ENCODE measurements at places on chromosomes 7 and 10. TPM values are rescaled to one million over a fixed set of nuclear protein-coding genes. Genes with fewer than 3 reads are reported as not detected.
A peak's percentile ranks its signal among the peaks of the same experiment; 100 is the strongest.

The ZWINT gene
- polyA plus RNA-seq = 5.1 TPM

The CRHR2 gene
- polyA plus RNA-seq = not detected

The TET1 gene
- polyA plus RNA-seq = 0.40 TPM

The COL1A2 gene
- polyA plus RNA-seq = not detected

The MTURN gene
- 11.0 TPM for polyA plus RNA-seq

The KLF14 gene
- not detected for polyA plus RNA-seq

The ECHDC3 gene
- polyA plus RNA-seq = 0.71 TPM

The MALRD1 gene
- not detected for polyA plus RNA-seq

The HOXA5 gene
- 1.1 TPM for polyA plus RNA-seq

The PHYHIPL gene
- not detected for polyA plus RNA-seq

The NKX2-3 gene
- not detected for polyA plus RNA-seq

The C10orf67 gene
- not detected for polyA plus RNA-seq

The TUBB8 gene
- polyA plus RNA-seq = not detected

GRCh38 chr7:142328551-142328950 lies 70.7 kb upstream of the PRSS58 start:
- no peak overlapping the region for H3K27ac ChIP-seq
- no peaks in the 10 kb centered on the region for H3K36me3 ChIP-seq
- H3K27me3 ChIP-seq = peaks cover 2% of the 10 kb centered on the region
- no peak overlapping the region for H3K4me3 ChIP-seq

DNA sequence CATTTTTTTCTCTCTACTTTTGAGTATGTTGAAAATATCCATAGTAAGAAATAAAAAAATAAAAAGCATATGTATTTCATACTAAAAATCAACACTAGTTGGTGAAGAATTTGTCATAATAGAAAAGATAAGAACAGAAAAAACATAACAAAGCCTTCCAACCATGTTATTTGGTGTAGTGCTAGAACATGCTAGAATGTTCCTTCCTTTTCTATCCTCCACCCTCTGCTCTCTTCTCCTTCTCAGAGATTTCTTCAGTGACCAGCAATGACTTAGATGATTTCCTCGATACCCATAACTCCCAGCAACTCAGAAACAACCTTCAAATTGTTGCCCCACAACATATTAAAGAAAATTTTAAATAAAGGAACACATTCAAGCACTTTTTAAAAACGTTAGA lies 2.6 kb downstream of the ZC3HAV1 start:
- peak overlapping the region; percentile 99 for H3K27ac ChIP-seq
- peaks cover 73% of the 10 kb centered on the region for H3K4me1 ChIP-seq
- no peaks in the 10 kb centered on the region for H3K36me3 ChIP-seq
- peak overlapping the region; percentile 94 for H3K4me3 ChIP-seq
- peaks cover 48% of the 10 kb centered on the region for H3K27me3 ChIP-seq
- DNase-seq = no peak

DNA sequence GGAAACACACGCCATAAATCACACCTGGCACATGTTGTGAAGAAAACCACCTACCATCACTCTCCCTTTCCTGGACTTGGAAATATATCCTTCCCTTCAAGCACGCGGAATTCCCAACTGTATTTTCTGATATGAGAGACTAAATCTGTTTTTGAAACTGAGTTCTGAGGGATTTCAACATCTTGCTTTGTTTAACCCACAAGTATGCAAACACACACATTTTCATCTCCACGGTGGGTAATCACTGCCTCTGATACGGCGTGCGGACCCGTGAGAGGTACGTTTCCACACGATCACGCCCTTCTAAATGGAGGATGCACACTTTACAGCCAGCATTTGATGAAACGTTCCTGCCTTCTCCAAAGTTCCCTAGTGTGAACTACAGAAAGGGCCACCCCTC lies 83.4 kb downstream of the ZRANB1 start:
- H3K4me1 ChIP-seq = peaks cover 79% of the 10 kb centered on the region
- H3K36me3 ChIP-seq = peaks cover 4% of the 10 kb centered on the region
- peaks cover 4% of the 10 kb centered on the region for H3K27me3 ChIP-seq

- no peak overlapping the region for H3K4me3 ChIP-seq
- no peak for DNase-seq
- no peak overlapping the region for H3K27ac ChIP-seq
- no peaks in the 10 kb centered on the region for H3K36me3 ChIP-seq
- H3K4me1 ChIP-seq = no peaks in the 10 kb centered on the region
Measured at GRCh38 chr7:85673876-85674275, 487.0 kb upstream of the SEMA3D start.

GRCh38 chr10:14381475-14381874 lies 50.8 kb upstream of the FRMD4A start:
- no peak for DNase-seq
- H3K27me3 ChIP-seq = peaks cover 4% of the 10 kb centered on the region
- H3K36me3 ChIP-seq = no peaks in the 10 kb centered on the region

DNA sequence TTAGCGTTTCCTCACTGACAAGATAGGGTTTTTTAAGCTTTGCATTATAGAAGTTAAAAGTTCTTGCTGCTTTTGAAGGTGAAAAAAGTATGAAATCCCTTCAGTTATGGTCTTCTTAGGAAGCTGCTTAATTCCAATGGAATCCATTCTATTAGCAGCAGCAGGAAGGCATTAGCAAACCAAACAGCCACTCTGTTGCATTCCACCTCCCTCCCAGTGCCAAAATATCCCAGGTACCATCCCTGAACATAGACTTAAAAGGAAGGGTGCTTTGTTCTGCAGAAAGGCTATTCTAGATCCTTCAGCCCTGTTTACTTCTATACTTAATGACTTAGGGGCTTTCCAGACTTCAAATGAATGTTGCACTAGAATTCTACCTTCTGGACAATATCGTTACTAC lies 23.8 kb downstream of the ENO4 start:
- no peak overlapping the region for H3K4me3 ChIP-seq
- no peaks in the 10 kb centered on the region for H3K4me1 ChIP-seq
- H3K36me3 ChIP-seq = no peaks in the 10 kb centered on the region
- H3K27me3 ChIP-seq = peaks cover 4% of the 10 kb centered on the region
- DNase-seq = no peak
- no peak overlapping the region for H3K27ac ChIP-seq

GRCh38 chr7:24825381-24825794 lies 68.1 kb upstream of the GSDME start:
- H3K36me3 ChIP-seq = peaks cover 7% of the 10 kb centered on the region
- peak overlapping the region; percentile 14 for H3K4me3 ChIP-seq
- peak overlapping the region; percentile 94 for H3K27ac ChIP-seq
- H3K27me3 ChIP-seq = no peaks in the 10 kb centered on the region
- peaks cover 55% of the 10 kb centered on the region for H3K4me1 ChIP-seq
- DNase-seq = no peak

- H3K27ac ChIP-seq = no peak overlapping the region
- no peaks in the 10 kb centered on the region for H3K27me3 ChIP-seq
- no peaks in the 10 kb centered on the region for H3K36me3 ChIP-seq
- no peak for DNase-seq
- no peaks in the 10 kb centered on the region for H3K4me1 ChIP-seq
- no peak overlapping the region for H3K4me3 ChIP-seq
Measured at GRCh38 chr7:70570029-70570428, 561.9 kb upstream of the GALNT17 start.

DNA sequence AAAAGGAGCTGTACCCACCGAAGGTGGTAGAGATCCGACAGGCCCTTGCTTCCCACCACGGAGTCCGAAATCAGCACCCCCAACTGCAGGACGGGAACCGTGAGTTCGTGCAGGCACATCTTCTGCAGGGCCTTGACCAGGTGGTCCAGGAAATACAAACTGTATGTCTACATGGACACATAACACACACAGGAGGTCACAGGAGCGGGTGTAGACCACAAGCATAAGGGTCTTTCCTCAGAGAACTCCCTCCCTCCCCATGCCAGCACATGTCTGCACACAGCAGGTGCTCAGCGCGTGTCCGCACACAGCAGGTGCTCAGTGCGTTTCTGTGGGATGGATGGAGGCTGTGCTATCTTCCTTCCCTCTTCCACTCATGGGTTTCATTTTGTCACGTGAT lies 69.7 kb downstream of the CFAP46 start:
- DNase-seq = no peak
- no peak overlapping the region for H3K27ac ChIP-seq
- H3K4me1 ChIP-seq = no peaks in the 10 kb centered on the region
- no peak overlapping the region for H3K4me3 ChIP-seq

DNA sequence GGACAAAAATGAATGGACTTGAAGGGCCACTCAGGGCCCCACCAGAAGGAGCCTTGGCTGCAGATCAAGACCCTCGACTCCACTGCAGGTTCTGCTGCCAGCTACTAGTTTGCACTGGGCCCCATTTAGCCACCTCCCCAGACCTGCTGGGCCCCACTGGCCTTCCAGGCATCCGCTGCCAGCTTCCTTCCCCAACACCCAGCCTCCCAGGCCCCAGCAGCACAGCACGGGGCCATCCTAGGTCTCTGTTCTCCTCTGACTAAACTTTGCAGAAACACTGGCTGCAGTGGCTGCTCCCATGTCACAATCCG lies 277.4 kb upstream of the KLF14 start:
- H3K36me3 ChIP-seq = no peaks in the 10 kb centered on the region
- peak overlapping the region; percentile 88 for H3K4me3 ChIP-seq
- H3K27ac ChIP-seq = peak overlapping the region; percentile 89
- no peak for DNase-seq
- peaks cover 7% of the 10 kb centered on the region for H3K27me3 ChIP-seq

DNA sequence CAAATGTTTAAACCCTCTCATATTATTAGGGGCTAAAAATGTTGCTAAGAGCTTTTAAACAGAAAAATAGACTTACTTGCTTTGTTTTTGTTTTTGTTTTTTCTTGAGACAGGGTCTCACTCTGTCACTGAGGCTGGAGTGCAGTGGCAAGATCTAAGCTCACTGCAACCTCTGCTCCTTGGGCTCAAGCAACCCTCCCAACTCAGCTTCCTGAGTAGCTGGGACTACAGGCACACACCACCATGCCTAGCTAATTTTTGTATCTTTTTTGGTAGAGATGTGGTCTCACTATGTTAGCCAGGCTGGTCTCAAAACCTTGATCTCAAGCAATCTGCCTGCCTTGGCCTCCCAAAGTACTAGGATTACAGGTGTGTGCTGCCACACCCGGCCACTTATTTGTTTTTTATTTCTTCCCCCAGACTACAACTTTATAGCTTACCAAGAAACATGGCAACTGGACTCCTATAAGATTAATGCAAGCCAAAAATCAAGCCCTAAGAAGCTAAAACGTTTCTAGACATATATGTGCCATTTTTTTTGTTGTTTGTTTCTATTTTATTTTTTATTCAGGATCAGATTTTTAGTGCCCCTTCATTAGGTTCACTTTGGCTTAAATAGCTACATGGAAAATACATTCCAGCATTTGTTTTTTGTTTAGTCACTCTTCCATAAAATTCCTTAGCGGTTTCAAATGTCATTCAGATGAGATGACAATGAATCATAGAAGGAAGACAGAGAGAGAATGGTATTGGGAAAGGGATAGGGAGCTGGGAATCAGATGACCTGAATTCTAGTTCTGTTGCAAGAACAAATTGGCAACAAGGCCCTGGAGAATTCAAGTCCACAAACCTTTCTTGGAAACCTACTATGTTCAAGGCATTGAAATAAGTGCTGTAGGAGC lies 163.4 kb upstream of the MKLN1 start:
- DNase-seq = no peak
- no peaks in the 10 kb centered on the region for H3K36me3 ChIP-seq
- no peaks in the 10 kb centered on the region for H3K4me1 ChIP-seq
- no peak overlapping the region for H3K27ac ChIP-seq
- peaks cover 2% of the 10 kb centered on the region for H3K27me3 ChIP-seq
- H3K4me3 ChIP-seq = no peak overlapping the region

GRCh38 chr7:2931034-2931415 lies 86.9 kb upstream of the GNA12 start:
- DNase-seq = no peak
- peaks cover 21% of the 10 kb centered on the region for H3K36me3 ChIP-seq
- peaks cover 2% of the 10 kb centered on the region for H3K4me1 ChIP-seq

- H3K4me1 ChIP-seq = peaks cover 83% of the 10 kb centered on the region
- no peak for DNase-seq
- H3K4me3 ChIP-seq = no peak overlapping the region
- no peaks in the 10 kb centered on the region for H3K36me3 ChIP-seq
- H3K27ac ChIP-seq = peak overlapping the region; percentile 0
- H3K27me3 ChIP-seq = peaks cover 33% of the 10 kb centered on the region
Measured at GRCh38 chr7:130918129-130919052, 184.4 kb upstream of the KLF14 start.

DNA sequence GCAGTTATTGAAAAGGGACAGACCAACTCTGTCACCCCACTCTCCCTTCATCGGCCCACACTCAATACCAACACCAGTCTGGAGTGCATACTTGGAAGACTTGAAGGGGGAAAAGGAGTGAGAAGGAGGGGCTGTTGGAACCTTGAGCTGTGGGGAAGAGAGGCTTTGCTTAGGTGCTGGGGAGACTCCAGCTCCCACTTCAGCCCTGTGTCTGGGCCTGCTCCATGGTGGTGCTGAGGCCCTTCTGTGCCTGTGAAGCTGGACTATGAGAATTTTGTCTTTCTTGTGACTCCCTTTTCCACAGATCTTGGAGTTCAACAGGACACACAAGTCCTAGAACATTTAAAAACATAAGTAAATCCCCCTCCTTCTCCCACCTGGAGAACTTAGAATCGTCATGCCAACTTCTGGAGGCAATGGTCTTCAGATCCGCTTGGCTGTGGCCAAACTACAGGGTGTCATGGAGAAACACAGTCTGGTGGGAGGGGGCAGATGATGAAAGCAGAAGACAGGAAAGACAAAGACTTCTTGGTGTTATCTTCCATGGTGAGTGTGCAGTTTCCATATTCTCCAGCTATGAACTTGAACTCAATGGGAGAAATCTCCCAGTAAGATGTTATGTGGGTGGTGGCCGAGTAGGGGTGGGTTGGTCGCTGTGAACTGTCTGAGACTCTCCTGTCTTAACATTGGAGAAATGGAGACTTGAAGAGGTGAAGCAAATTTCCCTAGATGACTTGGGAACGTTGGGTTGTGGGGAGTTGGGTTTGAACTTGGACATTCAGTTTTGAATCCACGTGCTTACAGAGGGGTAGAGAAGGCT lies 18.4 kb upstream of the GIMAP8 start:
- H3K36me3 ChIP-seq = no peaks in the 10 kb centered on the region
- no peaks in the 10 kb centered on the region for H3K27me3 ChIP-seq
- H3K4me3 ChIP-seq = peak overlapping the region; percentile 31
- DNase-seq = no peak
- peak overlapping the region; percentile 88 for H3K27ac ChIP-seq

- peaks cover 2% of the 10 kb centered on the region for H3K36me3 ChIP-seq
- no peak for DNase-seq
- H3K4me1 ChIP-seq = no peaks in the 10 kb centered on the region
- H3K27me3 ChIP-seq = peaks cover 6% of the 10 kb centered on the region
- no peak overlapping the region for H3K4me3 ChIP-seq
Measured at GRCh38 chr7:159094023-159094740, 50.5 kb downstream of the VIPR2 start.

Measured in immature natural killer cell (primary cell).